Osteocyte (in vitro differentiated cells): ENCODE measurements at places on chromosomes 12 and 14. TPM values are rescaled to one million over a fixed set of nuclear protein-coding genes. Genes with fewer than 3 reads are reported as not detected.

B4GALNT3 gene
- 0.21 and 0.27 TPM in 2 replicates for total RNA-seq

DNA sequence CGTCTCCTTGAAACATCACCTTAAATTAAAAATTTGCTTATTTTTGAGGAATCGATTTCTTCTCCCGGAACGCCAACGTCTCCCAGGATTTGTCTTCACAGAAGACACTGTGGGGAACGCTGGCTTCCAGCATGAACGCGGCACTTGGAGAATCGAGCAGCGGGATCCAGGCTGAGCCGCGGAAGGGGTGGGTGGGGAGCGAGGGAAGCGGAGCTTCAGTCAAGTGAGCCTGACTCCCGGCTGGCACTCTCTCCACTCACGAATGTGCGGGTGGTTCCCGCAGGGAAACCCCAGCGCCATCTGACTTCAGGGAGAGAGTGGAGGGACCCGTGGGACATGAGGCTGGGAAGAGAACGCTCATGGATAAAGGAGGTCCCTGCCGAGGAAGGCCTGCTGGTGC, 506.0 kb upstream of the TMEM132C start:
- no peak for DNase-seq

KCNA5 gene
- not detected in 2 replicates for total RNA-seq

POTEG gene
- total RNA-seq = not detected in 2 replicates

DNA sequence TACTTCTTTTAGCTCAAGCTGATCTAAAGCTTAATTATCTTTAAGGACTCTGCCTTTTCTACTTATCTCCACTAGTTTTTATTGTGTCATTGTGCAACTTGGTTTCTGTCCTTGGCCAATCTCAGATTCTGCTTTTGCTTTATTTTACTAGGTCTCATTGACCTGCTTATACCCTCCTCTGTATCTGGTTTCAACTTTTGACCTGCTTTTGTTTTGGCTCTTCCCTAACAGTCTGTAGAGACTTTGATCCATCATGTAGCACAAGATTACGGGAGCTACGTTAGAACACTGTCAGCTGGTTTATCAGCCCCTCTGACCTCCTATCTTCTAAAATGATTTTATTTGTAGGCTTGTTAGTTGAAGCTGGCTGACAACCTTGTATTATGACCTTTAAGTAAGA, 43.6 kb downstream of the ZCRB1 start:
- DNase-seq = no peak

DNA sequence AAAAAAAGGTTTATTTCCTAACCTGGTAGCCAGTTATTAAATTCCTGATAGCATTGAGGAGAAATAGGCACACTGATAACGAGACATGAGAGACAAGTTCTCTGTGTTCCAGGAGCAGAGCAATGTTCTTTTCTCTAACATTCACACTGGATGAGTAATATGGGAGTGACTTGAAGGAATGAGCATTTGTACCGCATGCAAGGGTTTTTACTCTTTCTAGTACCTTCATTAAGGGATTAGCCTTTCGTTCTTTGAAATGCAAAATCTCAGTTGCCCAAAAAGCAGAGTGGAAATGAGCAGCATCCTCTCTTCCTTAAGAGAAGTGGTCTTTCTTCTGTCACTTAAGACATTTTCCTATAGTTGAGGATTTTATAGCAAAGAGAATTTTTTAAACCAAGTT, 54.7 kb downstream of the FGD4 start:
- no peak for DNase-seq

- DNase-seq = peak; percentile 91
These were observed at the start of gene ZBTB39 for GRCh38 chr12:57005980-57006808. Gene ZBTB39 (minus strand): TSS chr12:57006546. CDS start chr12:57004917, 1,629 bp downstream.

ESRRB gene
- total RNA-seq = not detected in 2 replicates

DNA sequence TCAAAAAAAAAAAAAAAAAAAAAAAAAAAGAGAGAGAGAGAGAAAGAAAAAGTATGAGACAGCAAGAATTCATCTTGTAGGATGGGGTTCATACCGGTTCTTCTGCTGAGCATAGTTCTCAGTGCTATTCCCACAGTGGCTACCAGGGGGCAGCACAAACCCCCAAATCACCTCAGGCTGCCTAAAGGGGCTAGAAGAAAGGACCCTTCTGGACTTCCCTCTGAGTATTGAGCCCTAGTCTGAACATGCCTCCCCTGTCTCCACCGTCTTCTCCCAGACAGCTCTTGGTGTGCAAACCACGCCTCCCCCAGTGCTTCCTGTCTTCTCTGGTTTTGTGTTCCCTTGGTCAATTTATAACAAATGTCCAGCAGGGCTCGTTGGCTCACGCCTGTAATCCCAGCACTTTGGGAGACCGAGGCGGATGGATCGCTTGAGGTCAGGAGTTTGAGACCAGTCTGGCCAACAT, 31.3 kb upstream of the SMUG1 start:
- DNase-seq = no peak

DNA sequence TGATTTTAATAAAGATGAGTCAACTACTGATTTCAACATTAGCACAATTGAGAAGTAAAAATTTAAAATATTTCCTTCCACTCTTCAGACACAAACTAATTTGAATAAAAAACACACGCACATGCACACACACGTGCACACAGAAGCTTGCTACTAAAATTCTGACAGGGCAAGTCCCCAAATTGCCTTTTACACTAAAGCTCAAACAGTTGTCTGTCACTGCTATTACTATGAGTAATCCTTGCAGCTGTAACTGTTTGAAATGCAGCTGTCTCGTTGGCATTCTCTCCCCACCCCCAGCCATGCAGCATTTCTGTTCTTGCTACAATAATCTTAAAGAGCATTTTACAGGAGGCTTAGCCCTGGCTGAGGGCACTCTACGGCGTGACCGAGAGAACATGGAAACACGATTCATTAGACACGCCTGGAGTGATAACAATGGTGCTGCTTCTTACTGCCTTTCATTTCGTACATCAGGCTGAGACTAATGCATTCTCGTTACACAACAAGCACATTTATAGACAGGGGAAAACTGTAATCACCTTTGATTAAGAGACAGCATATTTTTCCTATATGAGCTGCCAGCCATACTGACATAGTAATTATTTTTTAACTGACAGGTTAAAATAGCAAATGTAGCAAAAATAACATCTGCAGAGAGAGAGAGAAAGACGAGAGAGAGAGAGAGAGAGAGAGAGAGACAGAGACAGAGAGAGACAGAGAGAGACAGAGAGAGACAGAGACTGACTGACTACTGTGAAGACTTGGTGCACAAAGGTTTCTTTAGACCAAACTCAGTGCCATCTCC, 153.8 kb downstream of the MED13L start:
- DNase-seq = no peak

NEUROD4 gene
- total RNA-seq = not detected in 2 replicates

SLC6A13 gene
- total RNA-seq = 0.43 TPM in 1 of 2 replicates, not detected in the other

KRT71 gene
- total RNA-seq = not detected in 2 replicates

DNA sequence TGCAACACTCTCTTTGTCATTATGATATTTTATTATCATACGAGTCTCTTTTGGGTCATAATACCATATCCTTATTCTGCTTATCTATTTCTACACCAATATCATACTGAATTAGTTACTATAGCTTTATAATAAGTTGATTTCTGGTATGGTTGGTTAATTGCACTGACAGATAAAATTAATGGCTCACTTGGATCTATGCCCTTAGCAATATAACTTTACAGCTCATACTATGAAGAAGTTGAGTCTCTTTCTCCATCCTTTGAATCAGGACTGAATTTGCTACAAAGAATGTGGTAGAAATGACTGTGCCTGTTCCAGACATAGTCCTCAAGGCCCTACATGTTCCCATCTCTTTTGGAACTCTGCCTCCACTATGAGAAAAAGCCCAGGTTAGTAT, 139.7 kb upstream of the DYRK2 start:
- DNase-seq = no peak

DNA sequence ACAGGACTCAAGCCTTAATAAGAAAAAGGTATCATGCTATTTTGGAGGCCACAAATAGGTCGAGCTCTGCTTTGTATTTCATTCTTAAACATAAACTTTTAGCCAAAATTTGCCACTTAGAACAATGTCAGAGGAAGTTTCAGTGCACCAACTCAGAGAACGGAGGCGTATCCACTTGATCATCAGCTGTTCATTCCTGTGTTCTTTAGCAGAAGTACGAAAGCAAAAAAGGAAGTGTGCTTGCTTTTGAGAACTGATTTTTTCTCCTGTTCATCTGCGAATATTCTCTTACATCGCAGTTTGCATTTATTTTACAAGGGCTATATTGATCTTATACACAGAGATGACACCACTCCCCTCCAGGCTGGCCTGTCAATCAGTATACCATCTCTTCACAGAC, 188.6 kb upstream of the SOX5 start:
- DNase-seq = no peak

DNA sequence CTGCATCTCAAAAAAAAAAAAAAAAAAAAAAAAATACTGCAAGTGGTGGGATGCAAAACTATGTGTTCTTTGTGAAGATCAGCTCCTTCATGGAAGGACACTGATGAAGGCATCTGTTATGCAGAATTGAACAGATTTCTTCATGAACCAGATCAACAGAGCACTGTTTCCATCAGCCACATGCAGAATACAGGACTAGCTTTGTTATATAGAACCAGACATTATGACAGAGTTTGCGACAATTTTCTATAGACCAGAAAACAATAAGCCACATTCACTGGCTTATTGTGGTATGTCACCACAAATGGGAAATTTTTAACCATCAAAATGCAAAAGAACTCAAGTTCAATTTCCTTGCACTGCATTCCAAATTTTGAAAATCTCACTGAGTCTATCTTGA, 34.7 kb downstream of the CIT start:
- no peak for DNase-seq

- DNase-seq = no peak
These were observed 69.7 kb downstream of the TSPAN11 start for GRCh38 chr12:30996255-30996654.

TMEM121 gene
- 3.3 and 3.6 TPM in 2 replicates for total RNA-seq

PRIM1 gene
- 5.6 and 6.2 TPM in 2 replicates for total RNA-seq

DNA sequence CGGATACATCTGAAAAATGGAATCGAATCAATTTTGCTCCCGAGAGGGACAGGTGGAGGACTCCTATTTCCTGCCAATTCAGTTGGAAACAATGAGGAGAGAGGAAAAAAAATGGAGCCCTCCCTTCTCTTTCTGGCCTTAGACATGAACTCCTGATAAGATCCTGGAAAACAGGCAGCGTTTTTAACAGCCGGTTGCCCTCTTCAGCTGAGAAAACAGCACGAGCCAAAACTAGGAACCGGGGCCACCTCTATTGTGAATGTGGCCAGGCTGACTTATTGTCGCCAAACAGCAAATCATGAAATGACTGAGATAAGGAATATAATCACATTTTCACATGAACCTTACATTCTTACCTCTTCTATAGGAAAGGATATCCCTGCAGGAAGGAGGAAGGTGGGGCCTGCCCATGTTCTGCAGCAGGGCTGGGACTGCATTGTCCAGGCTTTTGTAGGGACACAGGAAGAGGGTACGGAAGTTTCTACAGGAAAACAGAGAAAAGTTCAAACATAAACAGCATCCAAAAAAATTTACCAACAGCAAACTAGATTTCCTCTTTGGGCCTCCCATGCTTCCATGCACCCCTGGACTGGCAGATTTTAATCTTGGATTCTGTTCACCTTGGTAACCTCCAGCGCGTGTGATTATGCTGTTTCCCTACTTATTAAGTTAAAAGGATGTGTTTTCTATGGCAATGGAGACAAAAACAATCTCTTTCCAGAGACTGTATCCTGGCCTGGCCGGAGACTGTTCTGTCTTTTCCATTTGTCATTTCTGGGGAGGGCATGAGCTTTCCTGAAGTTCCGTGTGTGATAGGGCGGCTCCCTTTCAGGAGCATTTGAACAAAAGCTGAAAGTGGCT, 29.0 kb upstream of the ELK3 start:
- no peak for DNase-seq

- no peak for DNase-seq
These were observed at the start of gene OR4K1 for GRCh38 chr14:19930617-19931016. Gene OR4K1 (plus strand): TSS chr14:19930917. CDS start chr14:19935667, 4,750 bp downstream.

DNA sequence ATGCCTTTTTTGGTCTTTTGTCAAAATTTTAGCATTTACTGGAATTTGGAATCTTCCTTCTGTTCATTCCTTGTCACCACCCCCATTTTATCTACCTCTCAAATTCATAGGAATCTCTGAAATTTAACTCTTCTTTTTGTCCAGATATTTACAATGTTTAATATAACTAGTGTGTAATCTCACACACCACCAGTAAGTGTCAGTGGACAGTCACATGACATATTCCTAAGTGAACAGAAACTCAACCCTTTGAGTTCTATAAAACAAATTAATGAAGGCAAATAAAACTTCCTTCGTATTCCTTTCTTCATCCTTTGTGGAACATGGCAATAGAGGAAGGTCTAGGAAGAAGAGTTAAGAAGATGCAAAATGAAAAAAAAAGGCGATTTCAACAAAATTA, 26.6 kb downstream of the ATF7 start:
- DNase-seq = no peak

GRCh38 chr12:70756118-70756517, 118.9 kb upstream of the PTPRB start:
- no peak for DNase-seq

GRCh38 chr12:116065606-116066005, 211.9 kb downstream of the MED13L start:
- no peak for DNase-seq

GRCh38 chr12:53624956-53625355, 1.2 kb downstream of the ATF7 start:
- DNase-seq = no peak

TDRD9 gene
- not detected in 2 replicates for total RNA-seq

GRCh38 chr14:67821121-67821520, 1.5 kb downstream of the RAD51B start:
- no peak for DNase-seq

DNA sequence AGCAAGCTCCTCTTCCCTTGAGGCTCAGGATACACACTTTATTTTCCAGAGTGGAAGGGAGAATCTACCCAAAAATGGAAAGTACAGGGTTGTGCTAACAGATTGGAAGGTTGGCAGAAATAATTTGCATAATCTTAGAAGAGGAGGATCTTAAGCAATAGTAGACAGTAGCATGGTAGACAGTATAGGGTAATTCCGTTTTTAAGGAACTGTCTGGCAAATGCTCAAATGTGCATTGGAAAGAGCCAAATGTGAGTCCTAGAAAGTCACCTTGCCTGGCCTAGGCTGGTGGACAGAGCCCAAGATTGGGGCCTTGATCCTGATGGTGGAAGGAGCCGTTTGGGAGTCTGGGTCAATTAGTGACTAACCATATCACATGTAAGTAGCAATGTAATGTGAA, 13.1 kb upstream of the CARMIL3 start:
- no peak for DNase-seq

KSR2 gene
- not detected in 2 replicates for total RNA-seq

DNA sequence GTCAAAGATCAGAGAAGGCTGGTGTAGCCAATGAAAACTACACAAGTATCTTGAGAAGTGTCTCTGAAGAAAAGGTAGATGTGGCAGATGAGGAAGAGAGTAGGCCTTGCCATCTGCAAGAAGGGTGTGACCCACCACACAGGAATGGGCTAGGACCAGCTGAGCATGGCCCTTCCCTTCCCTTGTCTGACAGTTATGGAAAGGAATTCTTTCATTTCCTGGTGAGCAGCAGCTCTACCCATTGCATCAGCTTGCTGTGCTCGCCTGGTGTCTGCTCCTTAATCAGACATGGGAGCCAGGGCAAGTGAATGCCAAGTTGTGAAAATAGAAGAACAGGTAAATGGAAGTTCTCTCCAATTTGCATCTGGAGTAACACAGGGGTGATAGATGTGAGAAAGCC, 145.2 kb upstream of the KRR1 start:
- DNase-seq = no peak

CEP83 gene
- 11.2 and 13.1 TPM in 2 replicates for total RNA-seq
